NCI-H187 treated with DMSO at 0.1 percent for 48 hours (cell line): ENCODE measurements at places on chromosomes 2 and 18.
A peak's percentile ranks its signal among the peaks of the same experiment; 100 is the strongest.

DNA sequence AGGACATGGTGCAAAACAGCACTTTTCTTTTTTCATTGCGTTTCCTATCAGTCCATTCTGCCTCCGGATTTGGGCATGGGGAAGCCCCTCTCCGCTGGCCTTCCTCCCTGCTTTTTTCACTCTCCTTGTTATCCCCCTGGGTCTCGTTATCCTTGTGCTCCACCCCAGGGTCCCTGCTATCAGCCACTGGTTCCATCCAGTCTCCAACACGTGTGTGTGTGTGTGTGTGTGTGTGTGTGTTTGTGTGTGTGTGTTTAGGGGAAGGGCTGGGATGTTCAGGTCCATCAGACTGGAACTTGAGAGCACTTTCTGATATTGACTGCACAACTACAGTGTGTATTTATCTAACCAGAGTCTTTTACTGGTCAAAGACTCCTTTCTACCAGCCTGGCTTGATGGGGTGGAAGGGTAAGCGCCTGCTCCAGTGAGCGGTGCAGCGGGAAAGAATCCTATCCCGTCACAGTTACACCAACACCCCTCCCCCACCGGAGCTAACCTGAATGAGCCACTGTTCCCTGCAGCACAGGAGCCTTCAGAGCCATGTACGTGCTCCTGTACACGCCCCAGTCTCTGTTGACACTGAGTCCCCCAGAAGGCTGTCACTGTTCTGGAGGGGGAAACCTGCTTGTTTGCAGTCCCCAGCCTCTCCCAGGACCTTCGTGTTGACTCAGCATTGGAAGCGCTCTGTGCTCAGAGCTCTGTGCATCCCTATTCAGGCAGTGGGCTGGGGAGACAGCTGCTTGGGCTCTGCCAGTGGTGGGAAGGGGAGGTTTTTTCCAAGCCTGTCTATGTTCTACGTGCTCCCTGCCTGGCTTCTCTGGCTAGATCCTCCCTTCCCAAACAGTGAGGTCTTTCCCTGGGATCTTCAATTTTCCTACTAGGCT, 4.6 kb downstream of the INHA start:
- DNase-seq, result peak; percentile 30

DNA sequence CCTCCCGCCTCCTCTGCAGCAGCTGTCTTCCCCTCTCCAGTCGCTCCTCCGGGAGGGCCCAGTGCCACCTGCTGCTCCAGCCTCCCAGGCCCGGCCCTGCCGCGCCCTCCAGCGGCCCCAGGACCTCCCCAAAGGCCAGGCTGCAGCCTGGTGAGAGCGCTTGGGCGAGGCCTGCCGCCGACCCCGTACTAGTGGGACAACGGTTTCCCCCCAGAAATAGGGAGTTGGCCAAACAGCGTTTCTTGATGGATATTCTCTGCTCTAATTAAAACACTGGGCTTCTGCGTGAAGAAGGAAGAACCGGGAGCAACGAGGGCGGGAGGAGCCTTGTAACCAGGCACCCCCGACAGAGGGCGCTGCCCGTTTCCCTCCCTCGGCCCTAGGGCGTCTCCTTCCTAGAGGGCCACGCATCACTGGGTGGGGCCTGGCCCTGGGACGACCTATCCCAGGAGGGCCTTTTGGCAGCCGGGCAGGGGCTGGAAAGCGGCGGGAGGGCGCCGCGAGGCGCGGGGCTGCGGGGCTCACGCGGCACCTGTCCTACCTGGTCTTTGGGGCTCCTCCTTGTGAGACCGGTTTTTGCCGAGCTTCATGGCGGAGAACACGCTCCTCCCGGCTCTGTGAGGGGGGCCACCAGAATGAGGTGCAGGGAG, 25.4 kb upstream of the OTOF start:
- peak; percentile 50 for DNase-seq

- DNase-seq, result peak; percentile 9
These were observed 14.7 kb downstream of the CNTNAP5 start for GRCh38 chr2:124039762-124040291.

GRCh38 chr2:211033765-211034164, 477.4 kb downstream of the CPS1 start:
- no peak for DNase-seq

DNA sequence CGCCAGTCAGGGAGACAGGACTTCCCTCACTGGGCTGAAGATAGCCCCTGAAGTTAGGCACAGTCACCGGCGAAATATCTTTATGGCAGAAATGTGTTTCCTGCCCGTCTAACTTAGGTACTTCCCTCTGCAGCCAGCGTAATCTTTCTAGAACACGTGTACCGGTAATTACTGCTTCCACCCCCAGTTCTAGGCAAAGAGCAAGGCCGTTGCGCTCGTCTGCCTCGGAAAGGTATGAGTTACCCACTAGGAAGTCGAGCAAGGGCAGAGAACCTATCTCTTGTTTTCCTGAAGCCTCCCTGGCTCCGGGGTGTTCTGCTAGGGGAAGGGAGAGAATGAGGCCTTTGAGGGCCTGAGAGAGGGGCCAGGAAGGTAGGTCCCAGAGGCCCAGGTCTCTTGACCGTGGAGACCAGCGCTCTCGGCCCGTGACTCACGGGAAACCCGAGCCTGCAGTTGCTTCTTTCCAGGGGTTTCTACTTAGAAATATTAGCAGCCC, 70.0 kb downstream of the TWSG1 start:
- no peak for DNase-seq

- DNase-seq, result no peak
These were observed 170.7 kb downstream of the TTC32 start for GRCh38 chr2:19731037-19731436.

- no peak for DNase-seq
These were observed 203.8 kb downstream of the PLCL1 start for GRCh38 chr2:198008230-198008629.
